NCI-H187 treated with DMSO at 0.1 percent for 48 hours (cell line): ENCODE measurements at places on chromosomes 11 and 22.
A peak's percentile ranks its signal among the peaks of the same experiment; 100 is the strongest.

DNA sequence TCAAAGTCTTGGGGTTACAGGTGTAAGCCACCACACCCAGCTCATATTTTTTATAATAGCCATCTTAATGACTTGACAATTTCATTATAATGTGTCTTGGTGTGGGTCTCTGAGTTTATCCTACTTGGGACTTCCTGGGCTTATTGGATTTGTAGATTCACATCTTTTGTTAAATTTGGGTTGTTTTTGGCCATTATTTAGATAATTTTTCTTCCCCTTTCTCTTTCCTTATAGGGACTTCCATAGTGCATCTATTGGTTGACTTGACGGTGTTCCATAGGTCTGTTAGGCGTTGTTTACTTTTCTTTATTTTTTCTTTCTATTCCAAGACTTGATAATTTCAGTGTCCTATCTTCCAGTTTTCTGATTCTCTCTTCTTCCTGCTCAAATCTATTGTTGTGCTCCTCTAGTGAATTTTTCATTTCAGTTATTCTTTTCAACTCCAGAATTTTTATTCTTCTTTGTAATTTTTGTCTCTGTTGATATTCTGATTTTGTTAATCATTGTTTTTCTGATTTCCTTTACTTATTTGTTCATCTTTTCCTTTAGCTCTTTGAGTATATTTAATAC, 45.6 kb downstream of the RRM1 start:
- DNase-seq: no peak

- no peak for DNase-seq
Measured at GRCh38 chr11:28243061-28243460, 134.9 kb downstream of the METTL15 start.

DNA sequence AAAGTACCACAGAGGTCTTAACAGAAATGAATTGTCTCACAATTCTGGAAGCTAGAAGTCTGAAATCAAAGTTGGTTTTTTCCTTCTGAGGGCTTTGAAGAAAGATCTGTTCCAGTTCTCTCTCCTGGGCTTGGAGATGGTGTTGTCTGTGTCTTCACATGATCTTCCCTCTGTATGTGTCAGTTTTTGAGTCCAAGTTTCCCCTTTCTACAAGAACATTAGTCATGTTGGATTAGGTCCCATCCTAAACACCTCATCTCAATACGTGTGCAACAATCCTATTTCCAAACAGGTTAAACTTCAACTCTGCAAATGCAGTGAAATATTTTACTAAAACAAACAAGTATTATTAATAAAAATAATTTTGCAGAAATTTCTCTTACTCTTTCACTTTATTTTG, 3.1 kb upstream of the PTS start:
- DNase-seq: no peak

DNA sequence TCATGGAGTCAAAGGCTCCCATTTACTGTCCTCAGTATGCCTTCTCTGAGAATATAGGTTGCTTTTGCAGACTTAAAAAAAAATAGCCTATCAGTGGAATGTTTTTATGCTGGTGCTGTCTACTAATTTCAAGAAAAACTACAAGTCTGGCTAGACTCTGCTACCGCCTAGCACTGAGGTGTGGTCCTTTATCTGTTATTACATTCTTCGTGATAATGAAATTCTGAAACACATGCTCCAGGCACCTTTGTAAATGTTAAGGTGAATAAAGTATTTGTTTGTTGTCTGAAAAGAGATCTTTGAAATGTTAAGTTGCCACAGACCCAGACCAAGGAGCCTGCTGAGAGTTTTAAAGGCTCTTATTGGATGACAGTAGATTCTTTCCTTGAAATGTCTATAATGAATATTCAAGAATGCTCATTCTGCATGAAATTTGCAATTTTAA, 95.3 kb downstream of the DBX1 start:
- DNase-seq: no peak

DNA sequence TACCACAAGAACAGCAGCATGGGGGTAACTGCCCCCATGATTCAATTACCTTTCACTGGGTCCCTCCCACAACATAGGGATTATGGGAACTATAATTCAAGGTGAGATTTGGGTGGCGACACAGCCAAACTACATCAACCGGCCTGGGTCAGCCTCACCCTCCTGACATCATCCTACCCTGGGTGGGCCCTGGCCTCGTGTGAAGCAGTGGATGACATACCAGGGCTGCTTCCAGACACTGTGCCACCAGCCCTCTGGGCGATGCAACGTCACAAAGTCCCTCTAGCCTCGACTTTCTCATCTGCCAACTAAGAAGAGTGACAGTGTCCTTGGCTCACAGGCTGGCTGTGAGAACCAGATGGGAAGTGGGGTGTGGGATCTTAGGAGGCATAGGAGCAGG, 8.7 kb upstream of the TPCN2 start:
- no peak for DNase-seq

DNA sequence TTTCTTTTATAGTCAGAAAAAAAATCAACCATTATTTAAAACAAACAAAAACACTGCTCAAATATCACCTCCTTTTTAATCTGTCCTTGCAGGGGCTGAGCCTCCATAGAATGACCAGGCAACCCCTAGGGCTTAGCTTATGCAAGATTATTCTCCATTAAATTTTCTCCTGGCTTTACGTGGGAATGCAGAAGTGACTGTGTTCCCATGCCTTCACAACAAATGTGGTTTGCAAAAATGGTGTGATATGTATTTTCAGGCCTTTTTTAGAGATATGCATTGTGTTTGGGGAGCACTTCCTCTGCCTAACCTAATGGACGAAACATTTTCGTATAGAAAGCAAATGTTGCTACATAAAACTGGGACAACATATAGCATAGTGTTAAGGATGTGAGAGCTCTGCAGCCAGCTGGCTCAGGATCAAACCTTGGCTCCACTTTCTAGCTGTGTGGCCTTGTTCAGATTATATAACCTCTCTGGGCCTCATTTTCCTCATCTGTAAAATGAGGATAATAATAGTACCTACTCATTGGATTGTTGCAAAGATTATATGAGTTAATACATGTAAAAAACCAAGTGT, 82.6 kb downstream of the PARVA start:
- no peak for DNase-seq

DNA sequence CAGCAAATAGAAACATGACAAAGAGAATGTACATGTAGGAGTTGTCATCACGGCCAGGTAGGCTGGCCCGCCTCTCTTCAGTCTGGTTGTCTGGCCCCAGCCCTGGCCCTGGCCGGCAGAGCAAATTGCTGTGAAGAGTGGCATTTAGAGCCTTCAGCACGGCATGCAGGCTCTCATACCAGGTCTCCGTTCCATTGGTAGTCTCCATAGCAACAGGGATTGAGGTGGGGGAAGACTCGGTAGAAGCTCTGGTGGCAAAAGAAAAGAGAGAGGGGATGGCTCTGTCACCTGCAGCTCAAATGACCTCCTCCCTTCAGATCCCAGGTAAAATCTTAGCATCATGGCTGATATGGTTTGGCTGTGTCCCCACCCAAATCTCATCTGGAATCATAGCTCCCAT, 10.0 kb downstream of the KCNE3 start:
- DNase-seq: no peak

DNA sequence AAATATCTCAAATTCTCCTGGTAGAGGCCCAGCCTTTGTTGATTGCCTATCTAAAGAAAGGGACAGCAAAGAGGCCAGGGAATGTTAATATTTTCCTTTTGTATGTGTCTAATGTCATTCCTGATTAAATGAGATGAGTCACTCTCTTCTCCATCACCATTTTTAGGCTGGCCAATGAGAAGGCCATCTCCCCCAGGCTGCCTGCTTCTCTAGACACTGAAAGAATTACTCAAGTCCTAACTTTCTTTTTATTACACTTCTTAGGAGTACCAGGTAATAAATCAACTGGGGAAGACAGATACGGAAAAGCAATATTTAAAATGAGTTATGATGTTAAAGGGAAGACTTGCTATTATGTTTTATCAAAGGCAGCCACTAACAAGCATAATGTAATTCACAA, 259.2 kb upstream of the SORL1-AS1 start:
- no peak for DNase-seq

DNA sequence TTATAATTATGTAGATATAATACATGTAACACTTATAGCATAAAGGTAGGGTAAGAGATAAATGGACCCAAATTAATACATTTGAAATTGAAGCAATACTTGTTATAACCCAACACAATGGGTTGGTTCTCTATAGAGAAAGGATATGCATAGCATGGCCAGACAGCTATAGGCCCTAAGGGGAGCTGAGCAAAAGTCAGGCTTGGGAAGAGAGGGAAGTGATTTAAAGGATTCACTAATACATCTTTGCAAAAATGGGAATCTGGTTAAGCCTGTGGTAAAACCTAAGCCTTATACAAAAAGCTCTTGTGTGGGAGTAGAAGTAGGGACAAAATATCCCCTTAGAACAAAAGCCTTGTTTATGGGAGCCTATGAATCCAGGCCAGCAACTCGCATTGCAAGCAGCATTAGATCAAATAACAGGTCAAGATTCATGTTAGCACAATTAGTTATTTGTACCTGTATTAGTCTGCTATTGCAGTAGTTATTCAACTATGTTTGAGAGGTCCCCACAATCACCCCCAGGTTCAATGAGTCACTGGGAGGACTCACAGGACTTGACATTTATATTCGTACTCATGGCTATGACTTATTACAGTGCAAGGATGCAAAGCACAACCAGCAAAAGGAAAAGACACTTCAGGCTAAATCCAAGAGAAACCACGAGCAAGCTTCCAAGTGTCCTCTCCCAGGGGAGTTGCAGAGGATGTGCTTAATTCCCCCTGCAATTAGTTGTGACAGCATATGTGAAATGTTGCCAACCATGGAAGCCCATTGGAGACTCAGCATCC, 144.7 kb upstream of the LMO1 start:
- no peak for DNase-seq

GRCh38 chr11:120564573-120565311, 53.2 kb downstream of the GRIK4 start:
- DNase-seq: no peak

GRCh38 chr11:68468217-68468828, 7.8 kb downstream of the PPP6R3 start:
- no peak for DNase-seq

DNA sequence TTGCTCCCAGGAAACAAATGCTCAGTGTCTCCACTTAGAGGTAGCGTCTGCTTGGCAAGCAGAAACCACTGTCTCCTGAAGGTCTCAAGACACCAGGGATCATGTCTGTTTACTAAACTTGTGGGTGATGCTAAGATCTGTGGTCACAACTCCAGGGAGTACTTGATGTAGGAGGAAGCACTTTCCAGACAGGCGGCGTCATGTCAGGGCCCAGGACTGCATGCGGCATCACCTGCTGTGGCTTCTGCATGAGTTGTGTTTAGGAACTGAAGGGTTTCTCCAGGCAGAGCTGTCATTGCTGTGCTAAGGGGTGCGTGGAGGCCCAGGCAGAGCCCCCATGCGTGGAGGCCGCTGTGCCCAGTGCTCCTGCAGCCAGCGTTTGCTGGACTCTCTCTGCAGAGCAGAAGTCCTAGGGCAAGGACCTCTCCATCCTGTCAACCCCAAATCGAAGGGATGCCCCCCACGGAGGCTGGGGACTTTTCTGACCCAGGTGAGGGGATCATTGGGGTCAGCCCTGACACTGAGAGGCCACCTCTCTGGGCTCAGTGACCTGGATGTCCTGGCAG, 8.1 kb upstream of the PANX2 start:
- DNase-seq: no peak

DNA sequence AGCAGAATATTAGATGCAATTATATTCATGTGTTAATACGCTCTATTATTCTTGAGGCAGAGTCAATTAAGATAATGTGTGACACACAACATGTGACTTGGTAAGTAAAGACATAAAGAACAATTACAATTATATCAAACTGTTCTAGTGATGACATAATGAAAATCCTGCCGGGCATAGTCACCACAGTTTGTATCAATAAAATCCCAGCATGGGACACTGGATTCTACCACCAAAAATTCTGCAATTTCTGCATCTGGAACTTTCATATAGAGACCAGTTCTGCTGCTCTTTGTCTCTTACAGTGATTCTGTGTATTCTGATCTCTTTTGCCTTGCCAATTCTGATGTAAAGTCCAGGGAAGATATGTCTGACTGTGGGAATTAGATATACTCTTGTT, 495.6 kb upstream of the LRRC4C start:
- no peak for DNase-seq

GRCh38 chr11:124329787-124330478, 9.9 kb upstream of the OR8D2 start:
- no peak for DNase-seq

DNA sequence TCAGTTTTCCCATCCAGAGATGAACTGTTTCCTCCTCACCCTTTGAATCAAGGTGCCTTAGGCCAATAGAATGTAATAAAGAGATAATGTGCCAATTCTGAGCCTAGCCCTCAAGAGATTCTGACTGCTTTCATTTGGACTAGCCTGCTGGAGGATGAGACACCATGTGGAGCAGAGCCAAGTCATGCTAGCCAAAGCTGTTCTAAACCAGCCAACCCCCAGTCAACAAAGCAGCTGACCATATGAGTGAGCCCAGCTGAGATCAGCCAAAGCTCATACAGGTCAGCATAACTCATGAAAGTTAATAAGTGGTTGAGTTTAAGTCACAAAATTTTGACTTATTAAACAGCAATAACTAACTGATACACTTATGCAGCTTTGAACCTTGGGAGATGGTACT, 66.7 kb upstream of the DBX1 start:
- DNase-seq: no peak

DNA sequence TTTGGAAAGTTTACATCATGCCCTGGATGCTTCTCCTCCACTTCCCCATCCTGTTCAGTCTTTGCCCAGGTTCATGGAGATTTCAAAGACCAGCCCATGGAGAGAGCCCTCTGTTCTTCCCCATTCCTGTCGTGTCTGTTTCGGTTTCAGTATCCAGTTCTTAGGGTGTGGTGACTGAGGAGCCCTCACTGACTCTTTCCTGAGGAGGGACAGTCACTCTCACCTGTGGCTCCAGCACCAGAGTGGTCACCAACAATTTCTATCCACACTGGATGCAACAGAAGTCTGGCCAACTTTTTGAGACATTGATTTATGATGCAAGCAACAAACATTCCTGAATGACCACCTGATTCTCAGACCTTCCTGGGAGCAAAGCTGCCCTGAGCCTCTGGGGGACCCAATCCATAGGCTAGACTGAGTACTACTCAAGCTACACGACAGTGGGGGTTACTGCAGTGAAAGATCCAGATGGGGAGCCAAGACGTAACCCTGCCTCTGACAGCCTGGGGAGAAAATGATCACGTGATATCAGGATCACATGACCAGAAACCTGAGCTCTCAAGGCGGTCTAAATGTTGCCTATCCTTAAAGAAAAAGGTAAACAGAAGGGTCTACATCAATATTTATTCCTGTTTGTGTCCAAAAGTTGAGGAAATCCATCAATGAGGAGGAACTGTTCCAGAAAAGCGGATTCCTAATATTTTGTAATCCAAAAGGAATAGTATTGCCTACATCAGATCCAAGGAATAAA, 76.2 kb upstream of the VPREB1 start:
- peak; percentile 15 for DNase-seq
